Activated T-cell treated with anti-CD3 and anti-CD28 coated beads, Interleukin-2, amount 50 U/mL, for 72 hours (primary cell): ENCODE measurements at places on chromosomes 5 and 9.

DNA sequence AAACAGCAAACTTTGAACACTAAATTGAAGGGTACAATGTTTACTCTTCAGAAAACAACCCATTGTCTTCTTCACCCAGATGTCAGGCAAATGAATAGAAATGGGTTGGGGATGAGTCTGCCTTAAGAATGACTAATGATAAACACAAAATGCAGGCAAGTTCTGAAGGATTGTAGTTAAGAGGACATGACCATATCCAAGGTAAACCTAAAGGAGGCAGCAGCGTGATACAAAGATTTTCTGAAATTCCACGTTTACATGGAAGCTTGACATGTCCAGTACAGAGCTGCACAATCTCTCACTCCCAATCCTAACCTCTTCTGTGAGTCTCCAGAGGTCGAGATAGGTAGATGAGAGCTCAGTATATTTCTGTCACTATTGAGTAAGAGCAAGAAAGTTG, 1263.2 kb upstream of the CDH6 start:
- no peak for DNase-seq

DNA sequence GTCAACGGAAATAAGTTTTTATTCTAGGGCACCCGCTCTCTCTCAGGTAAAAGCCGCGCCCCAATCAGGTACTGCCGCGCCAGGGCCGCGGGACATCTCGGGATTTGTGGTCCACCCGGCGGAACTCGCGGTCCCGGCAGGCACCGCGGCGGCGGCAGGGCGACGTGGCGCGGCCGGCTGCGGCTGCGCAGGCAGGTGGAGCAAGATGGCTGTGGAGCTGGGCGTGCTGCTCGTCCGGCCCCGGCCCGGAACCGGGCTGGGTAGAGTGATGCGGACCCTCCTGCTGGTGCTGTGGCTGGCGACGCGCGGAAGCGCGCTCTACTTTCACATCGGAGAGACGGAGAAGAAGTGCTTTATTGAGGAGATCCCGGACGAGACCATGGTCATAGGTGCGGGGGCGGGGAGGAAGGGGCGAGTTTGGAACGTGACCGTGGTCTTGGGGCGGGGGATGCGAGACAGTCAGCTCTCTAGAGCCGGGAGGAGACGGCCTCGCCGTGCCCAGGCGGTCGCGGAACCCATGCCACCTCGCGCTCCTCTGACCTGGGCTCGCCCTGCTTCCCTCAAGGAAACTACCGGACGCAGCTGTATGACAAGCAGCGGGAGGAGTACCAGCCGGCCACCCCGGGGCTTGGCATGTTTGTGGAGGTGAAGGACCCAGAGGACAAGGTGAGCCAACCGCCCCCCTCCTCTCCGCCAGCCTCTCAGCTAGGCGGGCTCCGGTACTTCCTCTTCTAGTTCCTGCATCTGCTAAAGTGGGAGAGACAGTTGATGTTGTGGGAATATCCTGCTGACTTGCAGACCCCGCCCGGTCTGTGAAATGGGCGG, at the start of gene TMED9:
Gene TMED9 (plus strand): TSS at position 194 of the 825 bp plus-strand sequence. CDS start 12 bp downstream, at position 206.
- DNase-seq, result peak; percentile 91

GRCh38 chr5:167936022-167936421, 355.4 kb upstream of the WWC1 start:
- no peak for DNase-seq

DNA sequence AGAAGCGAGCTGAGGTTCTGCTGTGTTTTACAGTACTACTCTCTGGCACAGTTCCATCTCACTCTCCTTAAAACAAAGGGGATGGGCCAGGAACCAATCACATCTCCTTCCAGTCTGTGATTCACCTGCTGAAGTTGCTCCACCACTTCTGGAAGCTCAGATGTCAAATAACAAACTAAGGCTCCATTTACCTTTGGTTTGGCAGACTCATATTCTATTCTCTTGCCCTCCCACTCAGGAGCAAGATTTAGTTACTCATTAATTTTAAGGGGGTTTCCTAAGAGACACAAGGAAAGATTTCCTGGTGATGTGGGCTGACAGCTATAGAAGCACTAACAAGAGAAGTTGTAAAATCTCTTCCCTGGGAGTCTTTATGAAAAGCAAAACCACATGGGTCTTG, 37.8 kb upstream of the KIF2A start:
- DNase-seq, result no peak

DNA sequence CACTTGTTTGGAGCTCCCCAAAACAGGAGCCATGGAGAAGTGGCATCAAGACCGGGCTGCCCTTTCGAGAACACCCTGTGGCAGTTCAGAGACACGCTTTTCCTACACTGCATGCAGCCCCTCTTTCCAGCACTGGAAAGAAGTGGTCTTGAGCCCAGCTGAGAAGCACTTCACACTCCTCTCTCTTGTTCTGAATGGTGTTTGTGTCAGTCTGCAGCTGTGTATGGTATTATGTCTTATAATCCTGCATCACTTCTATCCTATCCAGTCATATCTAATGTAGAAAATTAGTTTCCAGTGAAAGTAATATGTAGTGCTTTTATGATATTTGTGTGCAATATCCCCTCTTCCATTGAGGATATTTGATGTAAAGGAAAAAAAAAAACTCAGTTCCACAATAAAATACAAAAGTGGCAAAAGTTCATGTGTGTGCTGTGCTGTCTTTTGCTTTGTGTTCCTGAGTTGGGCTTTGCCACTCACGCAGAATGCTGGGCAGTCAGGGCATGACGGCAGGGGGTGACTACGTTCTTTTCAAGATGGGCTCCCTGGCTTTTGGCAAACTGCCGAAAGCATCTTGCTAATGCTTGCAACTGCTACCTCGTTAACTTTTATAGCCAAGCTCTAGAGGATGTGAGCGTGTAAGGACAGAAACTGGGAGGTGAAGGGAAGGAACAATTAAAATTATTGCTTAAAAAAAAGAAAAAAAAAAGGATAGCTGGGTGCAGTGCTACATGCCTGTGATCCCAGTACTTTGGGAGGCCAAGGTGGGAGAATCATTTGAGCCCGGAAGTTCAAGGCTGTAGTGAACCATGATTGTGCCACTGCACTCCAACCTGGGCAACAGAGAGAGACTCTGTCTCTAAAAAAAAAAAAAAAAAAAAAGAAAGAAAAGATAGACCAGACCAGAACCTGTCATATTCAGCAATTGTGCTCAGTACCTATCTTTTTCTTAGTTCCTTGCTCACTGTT, 102.2 kb downstream of the MAP1B start:
- DNase-seq, result no peak

DNA sequence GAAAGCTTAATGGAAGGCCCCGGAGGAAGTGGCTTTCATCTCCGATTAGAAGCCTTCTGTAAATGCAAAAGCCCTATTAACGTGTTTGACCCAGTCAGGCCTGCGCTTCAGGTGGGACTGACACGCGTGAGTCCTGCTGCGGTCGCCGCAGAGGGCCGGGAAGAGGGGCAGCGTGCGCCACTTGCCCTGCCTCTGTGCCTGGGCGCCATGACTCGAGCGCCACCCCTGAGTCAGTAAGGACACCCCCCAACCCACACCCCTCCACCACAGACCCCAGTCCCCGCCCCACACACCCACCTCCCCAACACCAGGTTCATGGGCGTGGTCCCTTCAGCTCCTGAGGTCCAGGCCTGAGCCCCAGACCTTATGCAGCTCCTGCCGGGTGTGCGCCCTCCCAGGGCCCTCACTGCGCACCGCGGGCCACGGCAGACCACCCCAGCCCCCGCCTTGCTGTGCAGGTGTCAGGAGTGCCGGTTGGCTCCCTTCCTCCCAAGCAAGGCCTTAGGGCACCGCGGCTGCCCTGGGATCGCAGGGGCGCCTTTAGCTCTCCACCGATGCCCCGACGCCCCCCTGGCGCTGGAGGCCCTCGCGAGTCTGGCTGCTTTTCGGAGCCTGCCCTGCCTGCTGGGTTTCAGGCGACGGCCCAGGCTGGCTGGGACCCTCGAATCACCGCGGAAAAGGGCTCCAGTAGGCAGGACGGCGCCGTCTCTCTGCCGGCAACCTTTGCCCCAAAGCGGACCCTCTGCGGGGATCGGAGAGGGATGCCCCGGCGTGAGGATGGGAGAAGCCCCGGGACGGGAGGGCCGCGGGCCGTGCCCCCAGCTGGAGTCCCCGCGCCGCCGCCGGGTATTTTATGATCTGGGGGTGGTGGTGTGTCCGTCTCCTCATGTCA, 625 bp upstream of the OLFM1 start:
- no peak for DNase-seq
